Activated CD8-positive, alpha-beta T cell treated with anti-CD3 and anti-CD28 coated beads, Interleukin-2, amount 10 ng/mL, durations not matched to agents 7 days and 5 days (primary cell): ENCODE measurements at places on chromosomes 11 and 22.
A peak's percentile ranks its signal among the peaks of the same experiment; 100 is the strongest.

GRCh38 chr11:3232956-3233355, 739 bp upstream of the MRGPRE start:
- no peak for DNase-seq

- DNase-seq: no peak
These were observed 103.0 kb upstream of the CD44 start for GRCh38 chr11:35035894-35036408.

- DNase-seq: no peak
These were observed 14.1 kb downstream of the PTPRJ start for GRCh38 chr11:47994417-47994816.

GRCh38 chr11:2169005-2169378, 2.6 kb downstream of the TH start:
- no peak for DNase-seq

DNA sequence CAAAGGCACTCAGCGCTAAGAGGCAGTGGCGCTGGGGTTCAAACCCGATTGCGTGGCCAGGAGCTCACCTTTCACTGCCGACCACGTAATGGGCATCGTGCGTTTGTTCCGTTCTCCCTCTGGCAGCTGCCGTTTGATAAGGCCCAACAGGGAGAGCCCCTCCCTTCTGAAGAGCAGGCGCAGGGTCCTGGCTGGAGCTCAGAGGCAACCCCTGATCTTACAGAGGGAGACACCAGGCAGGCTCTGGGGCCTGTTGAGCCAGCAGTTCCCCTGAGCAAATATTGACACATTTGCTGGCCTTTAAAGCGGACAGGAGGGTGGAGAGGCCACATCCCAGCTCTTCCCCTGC, 11.7 kb upstream of the C1QTNF6 start:
- DNase-seq: no peak

DNA sequence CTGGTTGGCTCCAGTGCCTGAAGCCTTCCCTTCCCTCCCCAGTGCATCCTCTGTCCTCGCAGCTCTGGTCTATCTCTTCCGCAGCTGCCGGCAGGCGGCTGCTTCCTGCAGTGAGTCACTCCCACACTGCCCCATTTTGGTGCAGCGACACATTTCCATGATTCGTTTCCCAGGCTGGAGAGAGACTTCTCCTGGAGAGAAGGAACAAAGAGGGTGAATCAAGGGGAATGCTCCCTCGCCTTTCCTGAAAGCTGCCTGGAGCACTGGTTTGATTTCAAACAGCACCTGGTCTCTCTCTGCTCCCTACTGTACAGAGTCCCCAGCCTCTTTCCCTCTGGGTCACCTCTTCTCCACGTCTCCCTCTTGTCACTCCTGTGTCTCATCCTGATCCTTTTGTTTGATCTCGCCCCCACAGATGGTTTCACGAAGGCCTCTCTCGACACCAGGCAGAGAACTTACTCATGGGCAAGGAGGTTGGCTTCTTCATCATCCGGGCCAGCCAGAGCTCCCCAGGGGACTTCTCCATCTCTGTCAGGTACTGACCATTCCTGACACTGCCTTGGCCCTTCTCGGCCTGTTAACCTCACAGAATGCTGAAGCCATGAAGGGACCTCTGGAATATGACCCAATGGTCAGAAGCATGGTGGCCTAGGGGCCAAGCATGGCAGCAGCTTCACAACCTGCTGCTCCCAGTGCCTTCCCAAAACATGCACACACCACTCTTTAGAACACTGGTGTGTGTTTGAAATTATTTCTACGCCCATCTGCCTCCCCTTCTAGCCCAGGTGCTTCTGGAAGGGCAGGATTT, at the start of gene TMA7B:
TMA7B (plus strand) TSS at position 758 of the 808 bp plus-strand sequence. CDS start 3,978 bp downstream, outside the sequence.
- DNase-seq: peak; percentile 61

DNA sequence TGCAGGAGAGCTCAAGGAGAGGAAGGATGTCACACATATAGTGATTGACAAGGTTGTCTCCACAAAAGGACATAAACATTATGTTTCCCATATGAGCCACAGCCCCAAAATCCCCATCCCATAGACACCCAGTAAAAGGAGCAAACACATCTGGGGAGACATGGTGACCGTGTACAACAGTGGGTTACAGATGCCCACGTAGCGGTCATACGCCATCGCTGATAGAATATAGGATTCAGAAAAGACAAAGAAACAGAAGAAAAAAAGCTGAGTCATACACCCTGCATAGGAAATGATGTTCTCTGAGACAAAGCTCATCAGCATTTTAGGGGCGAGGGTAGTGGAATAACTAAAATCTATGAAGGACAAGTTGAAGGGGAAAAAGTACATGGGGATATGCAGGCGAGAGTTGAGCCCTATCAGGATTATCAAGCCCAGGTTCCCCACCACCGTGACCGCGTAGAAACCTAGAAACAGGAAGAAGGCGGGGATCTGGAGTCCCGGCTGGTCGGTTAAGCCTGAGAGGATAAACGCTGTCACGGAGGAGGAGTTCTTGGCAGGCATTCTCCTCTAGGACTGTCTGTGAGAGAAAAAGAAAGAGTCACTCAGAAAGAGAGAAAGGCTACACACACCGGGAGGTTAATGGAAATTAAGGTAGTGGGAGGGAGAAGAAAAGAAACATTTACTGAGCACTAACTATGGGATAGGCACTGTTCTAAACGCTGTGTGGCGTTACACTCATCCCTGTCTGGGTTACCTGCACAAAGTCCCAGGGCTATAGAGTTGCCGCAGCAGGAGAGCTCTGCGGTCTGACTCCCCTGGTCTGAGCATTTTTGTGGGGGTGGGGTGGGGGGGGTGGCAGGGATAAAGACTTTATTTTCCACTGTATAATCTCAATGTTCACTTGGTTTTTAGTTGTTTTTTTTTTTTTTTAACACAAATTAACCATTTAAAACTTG, 36.1 kb upstream of the OR8B8 start:
- DNase-seq: no peak

DNA sequence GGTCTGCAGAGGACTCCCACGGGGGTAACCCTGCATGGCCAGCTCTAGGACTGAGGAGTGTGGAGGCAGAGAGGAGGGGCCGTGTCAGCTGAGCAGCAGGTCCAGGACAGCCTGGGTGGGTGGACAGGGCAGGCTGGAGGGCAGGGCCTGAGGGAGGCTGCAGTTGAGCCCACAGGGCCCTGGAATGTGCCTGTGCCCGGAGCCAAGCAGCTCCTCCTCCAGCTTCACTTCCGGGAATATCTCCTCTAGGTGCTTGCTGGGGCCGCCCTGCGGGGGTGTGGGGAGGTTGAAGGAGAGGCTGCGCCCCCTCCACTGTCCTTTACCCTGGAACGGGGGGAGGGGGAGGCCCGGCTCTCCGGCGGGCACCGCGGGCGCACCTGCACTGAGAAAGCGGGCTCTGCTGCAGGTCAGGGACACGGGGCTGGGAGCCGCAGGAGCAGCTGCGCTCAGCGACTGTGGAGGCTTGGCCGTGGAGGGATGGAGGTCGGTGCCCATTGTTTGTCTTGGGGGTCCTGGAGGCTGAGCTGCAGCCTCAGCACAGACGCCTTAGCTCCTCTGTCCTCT, 1293.2 kb downstream of the BRD1 start:
- no peak for DNase-seq

GRCh38 chr11:115166820-115167219, 337.4 kb downstream of the CADM1 start:
- DNase-seq: no peak

DNA sequence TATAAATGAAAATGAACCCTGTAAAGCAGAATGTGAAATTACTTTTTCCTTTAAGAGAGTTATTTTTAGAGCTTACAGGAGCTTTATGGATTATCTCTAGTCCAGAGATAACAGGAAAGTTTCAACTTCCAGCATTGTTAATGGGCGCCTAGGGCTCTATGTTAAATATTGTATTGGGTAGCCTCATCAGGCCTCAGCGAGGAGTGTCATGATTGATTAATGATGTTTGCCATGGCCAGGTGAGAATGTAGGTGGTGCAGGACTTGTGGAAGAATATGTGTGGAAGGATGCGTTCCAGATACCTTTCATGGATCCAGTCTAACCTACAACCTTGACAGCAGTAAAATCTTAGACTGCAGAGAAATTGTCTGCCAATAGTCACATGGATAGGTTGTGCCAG, 50.6 kb downstream of the ME3 start:
- DNase-seq: no peak

GRCh38 chr11:97072420-97072819, 682.6 kb downstream of the JRKL start:
- no peak for DNase-seq

- no peak for DNase-seq
These were observed 84.4 kb downstream of the CD44 start for GRCh38 chr11:35223371-35223796.

DNA sequence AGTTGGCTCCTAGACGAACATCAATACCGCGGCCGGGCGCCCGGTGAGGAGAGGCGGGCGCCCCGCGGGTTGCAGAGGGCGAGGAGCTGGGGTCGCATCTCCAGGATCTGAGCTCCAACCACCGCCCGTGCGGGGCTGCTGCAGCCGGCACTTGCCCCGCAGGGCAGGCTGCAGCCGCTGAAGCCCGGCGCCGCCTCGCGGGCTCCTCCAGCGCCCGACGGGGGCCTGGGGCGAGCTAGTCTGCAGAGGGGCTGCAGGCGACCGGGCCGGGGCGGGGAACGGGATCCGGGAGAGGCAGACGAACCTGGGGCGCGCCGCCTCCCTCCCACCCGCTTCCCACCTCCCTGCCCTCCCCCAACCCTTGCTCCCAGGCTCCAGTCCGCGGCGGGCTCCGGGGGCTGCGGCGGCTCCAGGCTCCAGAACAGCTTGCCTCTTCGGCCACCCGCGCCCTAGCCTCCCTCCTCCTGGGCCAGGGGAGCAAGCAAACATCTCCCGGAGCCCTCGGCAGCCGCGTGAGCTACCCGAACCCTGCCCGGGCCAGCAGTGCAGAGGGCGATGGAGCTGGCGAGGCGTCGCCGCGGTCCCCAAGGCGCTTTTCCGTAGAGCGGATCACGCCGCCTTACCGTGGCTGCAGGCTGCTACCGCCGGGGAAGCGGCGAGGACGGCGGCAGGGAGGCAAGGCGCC, 802 bp downstream of the TENM4 start:
- no peak for DNase-seq

- peak; percentile 80 for DNase-seq
These were observed 9.1 kb downstream of the SELENOO start for GRCh38 chr22:50209893-50210292.

GRCh38 chr11:64295760-64296159, 4.4 kb upstream of the CATSPERZ start:
- DNase-seq: no peak

- no peak for DNase-seq
These were observed 10.9 kb downstream of the ELFN2 start for GRCh38 chr22:37416389-37416788.

DNA sequence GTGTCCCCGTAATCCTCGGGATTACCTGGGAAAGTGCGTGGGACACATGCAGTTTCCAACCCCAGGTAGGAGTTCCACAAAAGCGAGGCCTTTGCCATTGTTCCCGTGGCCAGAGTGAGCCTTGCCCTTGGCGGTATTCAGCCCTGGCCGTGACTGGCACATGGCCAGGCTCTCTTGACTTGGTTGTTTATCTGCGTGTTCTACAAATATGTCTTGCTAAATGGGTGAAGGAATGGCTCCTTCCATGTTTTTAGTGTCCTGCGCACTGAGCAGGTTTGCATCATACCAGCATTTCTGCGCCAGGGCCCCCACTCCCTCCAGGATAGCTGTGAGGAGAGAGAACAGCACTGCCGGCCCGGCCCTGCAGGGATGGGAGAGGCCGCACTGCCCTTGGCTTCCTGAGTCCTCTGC, 20.0 kb downstream of the POLR3H start:
- DNase-seq: no peak

- no peak for DNase-seq
These were observed 76.6 kb downstream of the PKNOX2 start for GRCh38 chr11:125241104-125241503.

DNA sequence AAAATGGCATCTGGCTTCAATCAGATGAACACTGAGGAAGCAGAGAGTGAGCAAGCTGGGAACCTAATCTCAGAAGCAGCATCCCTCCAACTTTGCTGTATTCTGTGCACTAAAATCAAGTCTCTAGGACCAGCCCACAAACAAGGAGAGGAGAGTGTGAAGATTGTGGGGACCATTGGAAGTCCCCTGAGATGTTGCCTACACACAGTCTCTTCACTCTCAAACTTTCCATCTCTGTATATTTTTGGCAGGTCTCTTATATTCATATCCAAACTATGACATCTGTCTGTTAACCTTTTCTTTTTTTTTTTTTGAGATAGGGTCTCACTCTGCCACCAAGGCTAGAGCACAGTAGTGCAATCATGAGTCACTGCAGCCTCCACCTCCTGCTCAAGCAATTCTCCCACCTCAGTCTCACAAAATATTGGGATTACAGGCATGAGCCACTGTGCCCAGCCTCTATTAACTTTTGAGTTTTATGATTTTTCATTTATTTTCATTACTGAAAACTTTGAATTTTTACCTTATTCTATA, 1096.4 kb downstream of the TBC1D22A start:
- no peak for DNase-seq

- no peak for DNase-seq
These were observed 7.4 kb downstream of the CD5 start for GRCh38 chr11:61109671-61110070.
